Mesothelial cell of epicardium (in vitro differentiated cells): ENCODE measurements at places on chromosomes 11 and 22.

- no peak for DNase-seq
These were observed 29.8 kb upstream of the TTLL12 start for GRCh38 chr22:43216738-43217137.

DNA sequence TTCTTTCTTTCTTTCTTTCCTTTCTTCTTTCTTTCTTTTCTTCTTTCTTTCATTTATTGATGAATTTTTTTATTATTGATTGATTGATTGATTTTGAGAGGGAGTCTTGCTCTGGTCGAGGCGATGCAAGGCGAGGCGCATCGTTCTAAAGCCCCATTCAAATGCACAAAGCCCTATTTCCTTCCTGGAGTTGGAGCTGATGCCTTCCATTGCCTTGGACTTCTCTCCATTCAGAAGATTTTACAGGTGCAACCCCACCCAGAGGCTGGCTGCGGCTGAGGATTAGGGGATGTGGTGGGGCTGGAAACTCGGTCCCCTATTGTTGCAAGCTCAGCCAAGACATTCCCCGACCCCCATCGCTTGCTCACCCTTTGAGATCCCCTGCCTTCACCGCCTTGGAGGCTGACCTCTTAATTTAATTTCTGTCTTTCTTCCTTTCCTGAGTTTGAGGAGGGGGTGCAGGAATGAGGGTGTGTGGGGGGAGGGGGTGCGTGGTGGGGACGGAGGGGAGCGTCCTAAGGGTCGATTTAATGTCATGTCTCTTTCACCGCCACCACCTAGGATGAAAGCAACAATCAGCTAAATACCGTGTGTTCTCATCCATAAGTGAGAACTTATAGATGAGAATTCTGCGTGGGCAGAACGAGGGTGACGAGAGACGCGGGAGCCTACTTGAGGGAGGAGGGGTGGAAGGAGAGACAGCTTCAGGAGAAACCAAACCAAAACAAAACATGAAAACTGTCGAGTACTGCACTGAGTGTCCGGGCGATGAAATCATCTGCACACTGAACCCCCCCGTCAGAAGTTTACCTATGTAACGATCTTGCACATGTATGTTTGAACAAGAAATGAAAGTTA, 3913.9 kb upstream of the OR11H1 start:
- DNase-seq, result no peak

- no peak for DNase-seq
These were observed 17.5 kb upstream of the CDKN1C start for GRCh38 chr11:2902784-2903671.

- no peak for DNase-seq
These were observed 134.8 kb upstream of the NTM start for GRCh38 chr11:131235328-131236298.

DNA sequence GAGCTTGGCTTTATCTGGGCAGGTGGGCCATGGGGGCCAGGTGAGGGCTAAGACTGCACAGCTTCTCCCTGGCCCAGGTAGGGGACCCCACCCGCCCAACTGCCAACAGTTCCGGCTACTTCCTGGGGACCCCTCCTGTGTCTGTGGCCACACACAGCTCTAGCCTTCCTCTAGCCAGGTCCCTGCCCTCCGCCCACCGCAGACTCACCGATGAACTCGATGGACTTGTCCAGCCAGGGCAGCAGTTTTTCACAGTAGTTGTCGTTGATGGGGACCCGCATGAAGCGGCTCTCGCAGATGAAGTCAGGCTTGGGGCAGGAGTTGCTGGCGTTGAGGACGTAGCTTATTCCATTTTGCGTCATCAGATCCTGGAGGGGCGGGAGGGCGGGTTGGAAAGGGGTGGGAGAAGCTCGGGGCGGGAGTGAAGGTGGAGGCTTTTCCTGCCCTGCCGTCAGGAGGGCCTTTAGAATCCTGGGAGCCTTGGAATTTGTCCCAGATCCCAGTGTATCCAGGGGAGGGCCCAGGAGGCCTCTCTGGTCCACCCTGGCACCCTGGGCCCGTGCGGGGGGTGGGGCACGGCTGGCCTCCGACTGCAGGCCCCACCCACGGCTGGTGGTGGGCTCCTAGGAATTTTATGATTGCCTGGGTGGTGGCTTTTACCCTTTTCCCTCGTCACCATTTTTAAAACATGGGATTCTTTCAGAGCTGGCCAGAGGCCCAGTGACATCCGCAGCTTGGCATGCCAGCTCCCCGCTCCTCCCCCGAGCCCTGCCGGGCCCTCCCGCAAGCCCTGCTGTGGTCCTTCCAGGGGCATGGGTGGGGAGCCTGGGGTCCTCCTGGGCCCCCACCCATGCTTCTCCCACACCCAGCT, 13.9 kb downstream of the DUSP8 start:
- no peak for DNase-seq

DNA sequence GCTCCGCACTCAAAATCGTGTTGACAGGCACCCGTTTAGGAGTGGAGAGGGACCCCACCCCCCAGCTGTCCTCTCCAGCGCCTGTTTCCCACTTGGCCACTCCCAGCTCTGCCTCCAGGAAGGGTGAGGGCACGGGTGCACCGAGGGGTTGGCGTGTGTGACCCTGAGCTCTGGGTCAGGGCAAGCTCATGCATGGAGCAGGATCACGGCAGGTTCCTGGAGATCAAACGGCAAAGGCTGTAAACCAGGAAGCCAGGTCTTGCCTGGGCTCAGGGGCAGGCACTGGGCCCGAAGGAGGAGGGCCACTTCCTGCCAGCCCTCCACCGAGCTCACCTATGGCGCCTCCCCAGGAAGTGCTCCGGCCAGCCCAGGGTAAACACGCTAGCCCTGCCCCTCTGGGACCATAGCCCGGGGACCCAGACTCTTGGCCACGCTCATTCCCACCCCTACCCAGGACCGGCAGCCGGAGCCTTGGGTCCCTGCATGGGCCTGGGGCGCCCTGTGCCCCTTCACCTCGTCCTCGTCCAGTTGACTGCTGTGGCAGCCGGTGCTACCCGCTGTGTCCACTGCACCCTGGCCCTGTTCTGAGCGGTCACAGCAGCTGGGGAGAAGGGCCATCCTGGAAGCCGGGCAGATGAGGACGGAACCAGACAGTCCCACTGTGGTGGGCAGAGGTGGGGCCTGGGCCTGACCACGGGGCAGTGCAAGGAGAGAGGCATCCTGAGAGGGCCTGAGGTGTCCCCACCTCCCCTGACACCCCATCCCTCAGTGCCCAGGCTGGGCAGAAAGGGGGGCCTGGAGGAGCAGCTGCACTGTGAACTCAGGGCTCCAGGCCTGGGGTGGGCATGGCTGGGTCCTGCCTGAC, 1.0 kb upstream of the EPS8L2 start:
- DNase-seq, result no peak

DNA sequence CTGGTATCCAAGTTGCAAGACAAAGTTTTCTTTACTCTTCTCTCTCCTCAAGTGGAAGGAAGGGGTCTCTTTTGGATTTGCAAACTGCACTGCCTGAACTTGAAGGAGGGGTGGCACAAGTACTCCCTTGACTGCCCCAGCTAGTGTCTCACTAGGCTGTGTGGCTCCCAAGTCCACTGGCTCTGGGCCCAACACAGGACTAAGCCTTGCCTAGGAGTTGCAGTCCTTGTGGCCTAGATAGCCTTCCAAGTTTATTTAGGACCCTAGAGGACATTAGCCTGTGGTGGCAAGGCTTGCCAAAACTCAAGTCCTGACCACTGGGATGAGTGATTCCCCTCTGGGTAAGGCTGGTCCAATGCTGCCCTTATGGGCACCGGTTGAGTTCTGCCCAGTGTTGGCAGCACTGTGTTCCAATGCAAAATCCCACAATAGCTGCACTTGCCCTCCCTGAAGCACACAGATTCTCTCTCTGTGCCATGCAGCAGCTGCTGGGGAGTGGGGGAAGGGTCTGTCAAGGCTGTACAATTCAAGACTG, 10.2 kb upstream of the WEE1 start:
- no peak for DNase-seq

DNA sequence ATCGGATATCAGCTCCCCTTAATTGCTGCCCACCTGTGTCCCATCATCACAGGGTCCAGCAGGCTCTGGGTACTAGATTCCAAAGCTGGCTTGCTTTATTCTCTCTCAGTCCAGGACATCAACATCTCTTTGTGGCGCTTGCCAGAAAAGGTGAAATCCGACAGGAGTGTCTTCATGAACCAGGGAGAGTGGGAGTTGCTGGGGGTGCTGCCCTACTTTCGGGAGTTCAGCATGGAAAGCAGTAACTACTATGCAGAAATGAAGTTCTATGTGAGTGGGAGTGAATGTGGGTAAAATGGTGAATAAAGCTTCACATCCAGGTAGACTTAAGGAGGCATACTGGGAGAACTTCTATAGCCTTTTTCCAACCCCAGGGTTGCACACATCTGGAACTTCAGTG, 11.0 kb downstream of the HTR3A start:
- no peak for DNase-seq

- no peak for DNase-seq
These were observed 38.1 kb upstream of the ARL14EP start for GRCh38 chr11:30284836-30285235.

GRCh38 chr11:131033151-131033651, 116.9 kb upstream of the SNX19 start:
- DNase-seq, result no peak

- DNase-seq, result no peak
These were observed 12.5 kb downstream of the CHID1 start for GRCh38 chr11:898143-898511.

GRCh38 chr11:19844806-19845205, 132.2 kb downstream of the NAV2 start:
- no peak for DNase-seq

DNA sequence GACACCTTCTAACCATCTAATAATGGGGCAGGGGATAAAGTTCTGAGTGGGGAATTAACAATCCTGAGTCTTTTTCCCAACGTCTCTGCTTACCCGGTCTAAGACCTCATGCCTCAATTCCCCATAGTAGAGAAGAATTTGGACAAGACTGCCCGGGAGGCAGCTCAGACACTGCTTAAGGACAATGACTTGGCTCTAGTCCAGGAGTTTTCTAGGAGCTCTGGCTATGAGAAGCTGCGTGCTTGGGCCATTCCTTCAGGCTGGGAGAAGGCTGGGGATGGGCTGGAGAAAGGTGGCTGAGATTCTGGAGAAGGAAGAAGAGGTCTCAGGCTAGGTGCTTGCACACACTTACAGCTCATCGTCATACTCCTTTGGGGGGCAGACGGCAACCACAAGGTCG, 19.8 kb upstream of the ABCC8 start:
- no peak for DNase-seq
